Posterior cingulate gyrus (tissue), 11 donors: ENCODE measurements at places on chromosomes 12 and 14.

DNA sequence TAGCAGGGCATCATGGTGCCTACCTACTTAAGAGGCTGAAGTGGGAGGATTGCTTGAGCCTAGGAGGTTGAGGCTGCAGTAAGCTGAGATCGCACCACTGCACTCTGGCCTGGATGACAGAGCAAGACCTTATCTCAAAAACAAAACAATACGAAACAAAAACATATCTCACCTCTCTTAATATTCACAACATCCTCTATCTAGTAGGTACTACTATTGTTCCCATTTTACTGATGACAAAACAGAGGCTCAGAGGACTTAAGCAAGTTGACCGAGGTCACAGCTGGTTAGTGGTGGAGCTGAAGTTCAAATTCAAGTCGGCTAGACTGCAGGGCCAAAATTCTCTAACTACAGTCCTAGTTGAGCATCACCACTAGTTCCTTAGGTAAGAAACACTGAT is 172.3 kb upstream of the EEA1 start:
- DNase-seq = no peak

DNA sequence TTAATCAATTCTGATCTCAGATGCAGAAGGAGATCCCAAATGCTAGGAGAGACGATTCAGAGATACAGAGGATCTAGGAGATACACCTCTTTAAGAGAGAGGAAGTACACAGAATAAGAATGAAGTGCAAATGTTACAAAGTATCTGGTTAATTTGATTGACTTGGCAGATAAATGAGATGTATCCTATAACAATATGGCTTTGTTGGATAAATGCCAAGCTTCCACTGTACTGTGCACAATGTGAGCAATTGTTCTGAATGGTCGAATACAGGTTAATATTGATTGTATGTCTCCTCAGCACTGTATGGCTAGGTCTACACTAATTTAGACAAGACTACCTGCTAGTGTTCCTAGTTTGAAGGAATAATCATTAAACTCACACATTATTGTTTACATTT is 119.6 kb upstream of the PTPRB start:
- no peak for DNase-seq

- no peak for DNase-seq
Observed at GRCh38 chr12:124856132-124856841, 7.4 kb downstream of the SCARB1 start.

DNA sequence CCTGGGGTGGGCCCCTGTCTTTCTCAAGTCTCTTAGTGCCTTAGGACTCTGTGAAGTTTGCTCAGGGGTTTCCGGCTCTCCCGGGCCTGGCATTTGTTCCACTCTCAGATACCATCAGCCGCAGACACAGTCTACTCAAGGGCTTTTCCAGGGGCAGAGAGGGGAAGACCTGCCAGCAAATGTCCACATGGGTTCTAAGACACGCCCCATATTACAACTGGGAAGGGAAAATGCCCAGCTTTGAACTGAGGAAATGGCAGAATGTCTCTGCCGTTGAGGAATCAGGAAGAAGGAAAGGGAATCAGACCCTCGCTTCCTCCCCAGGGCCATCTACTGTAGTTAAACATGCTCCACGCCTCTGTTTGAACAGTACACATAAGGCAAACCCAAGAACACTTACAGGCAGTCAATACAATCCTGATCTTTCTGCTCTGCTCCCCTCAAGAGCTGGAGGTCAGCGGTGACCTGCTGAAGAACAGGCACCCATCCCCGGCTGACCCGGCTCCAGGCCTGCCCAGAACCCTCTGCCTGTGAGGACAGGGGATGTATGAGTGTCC is 7.9 kb downstream of the CCDC85C start:
- DNase-seq = no peak

GRCh38 chr14:67411820-67412421 is at the start of gene PLEK2:
PLEK2 (minus strand) TSS chr14:67412165; CDS start chr14:67412059, 106 bp downstream.
- no peak for DNase-seq

DNA sequence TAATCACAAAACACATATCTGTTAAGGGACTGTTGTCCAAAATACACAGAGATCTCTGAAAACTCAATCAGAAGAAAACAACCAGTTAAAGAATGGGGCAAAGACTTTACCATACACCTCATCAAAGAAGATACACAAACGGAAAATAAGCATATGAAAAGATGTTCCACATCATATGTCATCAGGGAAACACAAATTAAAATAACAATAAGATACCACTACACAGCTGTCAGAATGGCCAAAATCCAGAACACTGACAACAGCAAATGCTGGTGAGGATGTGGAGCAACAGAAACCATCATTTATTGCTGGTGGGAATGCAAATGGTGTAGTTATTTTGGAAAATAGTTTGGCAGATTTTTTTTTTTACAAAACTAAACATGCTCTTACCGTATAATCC is 220.5 kb upstream of the FOXN3 start:
- no peak for DNase-seq

DNA sequence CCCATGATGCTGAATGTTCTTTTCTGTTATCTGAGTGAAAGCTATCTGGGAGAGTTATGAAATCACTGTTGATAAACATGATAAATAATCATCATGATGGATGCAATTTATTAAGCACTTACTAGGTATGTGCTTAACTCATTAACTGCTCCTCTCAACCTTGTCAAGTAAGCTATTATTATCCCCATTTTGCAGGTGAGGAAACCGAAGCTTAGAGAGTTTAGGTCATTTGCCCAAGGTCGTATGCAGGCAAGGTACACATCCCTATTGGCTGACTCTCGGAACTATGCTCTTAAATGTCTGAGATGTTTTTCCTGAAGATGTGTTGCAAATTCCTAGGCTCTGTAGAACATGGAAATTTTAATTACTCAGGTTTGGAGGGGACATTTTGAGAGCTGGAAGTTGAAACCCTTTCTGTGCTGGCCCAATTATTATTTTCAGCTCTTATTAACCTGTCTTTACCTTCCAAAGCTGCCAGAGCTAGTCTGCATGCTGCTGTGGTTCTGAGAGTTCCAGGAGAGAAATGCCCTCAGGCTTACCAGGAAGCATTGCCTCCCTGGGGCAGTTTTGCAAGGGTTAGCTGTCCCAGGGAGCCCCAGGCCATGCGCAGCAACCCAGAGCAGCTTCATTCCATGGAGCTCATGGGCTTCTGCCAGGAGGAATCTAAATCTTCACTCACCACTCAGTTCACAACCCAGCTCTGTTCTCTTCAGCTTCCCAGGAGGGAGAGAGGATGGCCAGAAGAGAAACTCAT is 55.6 kb upstream of the OAS1 start:
- no peak for DNase-seq

DNA sequence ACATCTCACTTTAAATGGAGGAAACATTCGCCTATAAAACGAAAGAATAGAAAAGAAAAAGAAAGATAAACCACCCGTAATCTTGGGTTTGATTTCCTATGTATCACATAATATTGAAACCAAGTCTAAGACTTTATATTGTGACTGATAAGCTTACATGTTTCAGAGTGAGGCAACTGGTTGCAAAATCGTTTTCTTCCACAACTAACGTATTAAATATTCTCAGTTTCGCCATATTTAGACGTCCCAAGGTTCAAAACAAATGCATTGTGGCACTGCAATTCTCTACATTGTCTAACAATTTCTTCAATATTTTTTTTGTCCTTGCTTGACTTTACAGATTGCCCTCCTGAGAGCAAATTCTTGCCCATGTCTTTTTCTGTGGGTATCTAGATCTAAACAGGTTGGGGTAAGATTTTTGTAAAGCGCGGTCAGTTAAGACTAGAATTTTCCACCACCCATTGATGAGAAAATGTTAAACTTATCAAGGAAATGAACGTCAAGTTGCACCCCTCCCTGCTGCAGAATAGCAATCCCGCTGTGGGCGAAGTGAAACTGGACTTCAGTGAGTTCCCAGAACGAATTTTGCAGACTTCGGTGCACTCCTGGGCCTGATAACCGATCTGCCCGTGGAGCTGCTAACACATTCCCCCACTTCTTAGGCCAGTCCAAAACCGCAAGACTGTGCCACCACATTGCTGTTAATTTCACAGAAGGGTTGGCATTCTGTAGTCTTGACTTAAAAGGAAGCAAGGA is 2.7 kb downstream of the TBX3 start:
- no peak for DNase-seq

DNA sequence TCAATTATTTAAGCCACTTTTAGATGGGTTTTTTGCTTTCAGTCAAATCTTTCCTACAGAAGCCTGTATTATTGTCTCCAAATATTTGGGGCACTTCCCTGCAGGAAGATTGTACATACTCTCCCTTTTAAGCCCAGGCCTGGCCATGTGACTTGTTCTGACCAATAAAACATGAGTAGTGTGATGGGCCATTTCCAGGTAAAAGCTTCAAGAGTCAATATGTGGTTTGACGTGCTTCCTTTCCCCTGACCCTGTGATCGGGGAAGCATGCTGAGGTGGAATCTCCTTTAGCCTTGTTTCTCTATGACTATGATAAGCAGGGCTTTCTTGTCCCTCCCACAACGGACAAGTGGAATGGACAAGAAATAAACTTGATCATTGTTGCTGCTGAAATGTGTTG is 14.2 kb upstream of the NIN start:
- no peak for DNase-seq

DNA sequence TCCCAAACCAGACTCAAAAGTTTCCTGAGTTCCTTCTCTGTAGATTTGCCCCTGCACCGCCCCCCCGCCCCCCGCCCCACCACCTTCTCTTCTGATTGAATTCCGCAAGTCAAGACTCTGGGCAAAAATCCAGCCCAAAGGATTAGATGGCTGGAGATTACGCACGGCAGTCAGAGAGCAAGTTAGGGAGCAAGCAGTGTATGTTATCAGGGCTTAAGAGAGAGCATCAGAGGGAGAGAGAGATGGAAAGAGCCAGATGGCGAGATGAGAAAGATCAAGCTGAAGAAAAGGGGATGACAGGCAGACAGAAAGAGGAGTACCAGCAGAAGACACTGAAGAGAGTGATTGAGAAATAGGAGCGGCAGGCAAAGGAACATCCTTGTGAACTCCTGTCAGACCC is 13.9 kb upstream of the ANKRD33 start:
- DNase-seq = peak; percentile 5

GRCh38 chr12:83389237-83389996 is 702.7 kb downstream of the TMTC2 start:
- peak; percentile 25 for DNase-seq

DNA sequence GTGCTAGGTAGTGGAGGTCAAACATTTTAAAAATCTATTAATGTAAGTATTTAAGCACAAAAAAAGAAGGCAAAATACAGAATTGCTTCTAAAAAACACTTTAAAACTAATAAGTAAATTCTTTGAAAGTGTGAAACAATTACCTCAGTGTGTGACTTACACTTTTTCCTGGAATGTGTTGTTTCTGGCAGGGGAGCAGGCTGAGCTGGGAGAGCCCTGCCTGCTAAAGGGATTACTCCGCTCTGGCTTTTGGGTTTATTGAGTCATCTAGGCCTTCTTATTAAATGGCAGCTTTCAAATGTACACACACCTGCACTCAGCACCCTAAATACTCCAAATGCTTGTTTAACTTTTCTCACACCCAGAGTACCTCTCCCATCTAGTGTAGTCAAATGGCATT is 279.8 kb downstream of the AKAP6 start:
- no peak for DNase-seq

GRCh38 chr12:12505544-12506495 is 56.8 kb downstream of the DUSP16 start:
- DNase-seq = no peak

DNA sequence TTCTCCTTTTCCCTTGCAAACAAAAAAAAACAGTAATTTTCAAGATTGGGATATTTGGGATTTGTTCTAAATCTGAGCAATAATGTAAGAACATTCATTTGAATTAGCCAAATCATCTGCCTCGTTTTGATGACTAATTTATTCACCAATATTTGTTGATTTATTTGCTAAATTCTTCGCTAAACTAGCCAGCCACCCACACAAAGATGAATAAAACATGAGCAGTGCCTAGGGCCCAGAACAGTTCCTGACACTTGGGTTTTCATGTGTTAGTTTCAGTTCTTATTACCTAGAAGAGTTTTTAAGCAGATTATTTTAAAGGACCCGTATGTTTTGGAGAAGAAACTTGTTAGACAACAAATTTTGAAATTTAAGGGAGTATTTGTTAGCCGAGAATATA is 1.4 kb downstream of the ETNK1 start:
- DNase-seq = no peak

DNA sequence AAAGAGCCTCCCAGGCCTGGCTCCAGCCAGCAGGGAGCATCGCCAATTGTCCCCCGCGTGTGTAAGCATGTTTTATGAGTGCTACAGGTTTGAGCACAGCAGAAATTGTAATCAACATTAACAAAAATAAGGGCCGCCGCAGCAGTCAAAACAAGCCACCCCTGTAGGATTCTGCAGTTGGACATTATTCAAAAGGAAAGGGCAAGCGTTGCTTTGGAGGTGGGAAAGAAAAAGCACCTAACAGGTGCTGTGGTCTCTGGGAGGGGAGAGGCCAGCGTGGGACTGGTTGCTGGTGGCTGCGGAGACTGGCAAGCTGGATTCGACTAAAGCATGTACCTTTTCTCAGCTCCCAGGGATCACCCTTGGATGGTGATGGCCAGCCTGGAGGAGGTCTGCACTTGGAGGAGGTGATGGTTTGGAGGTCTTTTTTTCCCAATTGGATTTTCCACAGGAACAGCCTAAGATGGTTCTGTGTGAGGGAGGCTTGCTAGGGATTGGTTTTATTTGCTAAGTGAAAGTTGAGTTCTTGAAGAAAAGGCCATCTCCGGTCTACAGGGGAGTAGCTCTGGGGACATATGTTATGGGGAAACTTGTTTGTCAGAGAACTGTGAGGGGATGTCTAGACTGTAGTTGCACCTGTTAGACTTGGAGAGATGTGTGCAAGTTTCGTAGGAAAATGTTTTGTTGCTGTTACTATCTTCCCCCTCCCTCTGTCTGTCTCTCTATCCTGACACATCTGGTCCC is 2.0 kb downstream of the DYRK2 start:
- no peak for DNase-seq

- DNase-seq = no peak
Observed at GRCh38 chr14:87030197-87030596, 962.8 kb downstream of the GALC start.

DNA sequence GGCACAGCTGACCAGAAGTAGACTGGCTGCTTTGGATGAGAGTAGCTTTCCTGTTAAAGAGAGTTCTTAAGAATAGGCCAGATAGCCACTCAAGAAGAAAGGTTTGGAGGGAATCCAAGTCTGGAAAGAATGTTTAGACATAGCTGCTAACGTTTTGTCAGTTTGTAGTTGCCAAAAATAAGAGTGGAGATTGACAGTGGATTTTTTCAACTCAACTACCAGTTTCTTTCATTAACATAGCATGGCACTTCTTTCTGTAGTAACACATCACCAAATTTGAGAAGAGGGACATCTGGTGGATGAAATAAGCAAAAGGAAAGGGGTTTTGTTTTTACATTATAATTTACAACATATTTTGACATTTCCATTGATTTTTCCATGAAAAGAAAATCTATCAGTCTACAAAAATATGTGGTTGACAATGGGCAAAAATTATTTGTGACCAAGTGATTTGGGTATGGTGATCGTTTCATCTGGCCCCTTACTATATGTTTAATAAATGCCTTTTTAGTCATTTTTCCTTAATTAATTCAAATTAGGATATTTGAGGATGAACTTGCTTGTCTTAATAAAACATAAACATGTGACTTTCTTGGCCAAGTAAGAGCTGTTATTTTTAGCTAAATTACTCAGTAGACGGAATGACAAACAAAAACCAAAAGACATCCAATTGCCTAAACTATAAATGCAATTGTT is 71.1 kb downstream of the PTPRR start:
- no peak for DNase-seq

GRCh38 chr12:7369274-7369729 is 65.4 kb downstream of the ACSM4 start:
- no peak for DNase-seq

GRCh38 chr12:132559652-132560363 is 50.6 kb downstream of the LRCOL1 start:
- peak; percentile 91 for DNase-seq

- DNase-seq = peak; percentile 51
Observed at GRCh38 chr14:76267322-76268046, 108.5 kb upstream of the ESRRB start.
